CD8-positive, alpha-beta T cell (primary cell): ENCODE measurements at places on chromosomes 3 and 15.

DNA sequence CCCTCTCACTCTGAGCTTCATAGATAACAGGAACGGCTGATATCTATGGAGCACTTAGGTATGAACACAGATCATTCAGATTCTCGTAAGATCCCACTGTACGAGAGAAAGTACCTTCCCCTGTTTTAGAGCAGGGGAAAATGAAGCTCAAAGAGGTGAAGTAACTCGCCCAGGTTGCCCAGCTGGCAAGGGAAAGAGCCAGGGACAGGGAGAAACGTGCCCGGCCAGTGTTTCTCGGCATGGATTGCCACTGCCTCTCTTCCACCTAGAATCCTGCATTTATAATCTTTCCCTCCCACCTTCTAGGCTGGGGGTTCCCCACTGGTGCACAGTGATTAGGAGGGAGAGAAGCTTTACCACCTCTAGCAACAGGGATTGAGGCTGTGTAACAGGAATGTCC lies 39.0 kb downstream of the EHD4 start:
- DNase-seq, result no peak

- no peak for DNase-seq
Observed at GRCh38 chr3:55607844-55608243, 120.7 kb upstream of the WNT5A start.

GRCh38 chr3:73471986-73472787 lies 152.6 kb downstream of the PDZRN3 start:
- no peak for DNase-seq

- no peak for DNase-seq
Observed at GRCh38 chr3:120559242-120560061, 36.7 kb upstream of the NDUFB4 start.

- DNase-seq, result no peak
Observed at GRCh38 chr3:73509066-73509465, 115.7 kb downstream of the PDZRN3 start.

DNA sequence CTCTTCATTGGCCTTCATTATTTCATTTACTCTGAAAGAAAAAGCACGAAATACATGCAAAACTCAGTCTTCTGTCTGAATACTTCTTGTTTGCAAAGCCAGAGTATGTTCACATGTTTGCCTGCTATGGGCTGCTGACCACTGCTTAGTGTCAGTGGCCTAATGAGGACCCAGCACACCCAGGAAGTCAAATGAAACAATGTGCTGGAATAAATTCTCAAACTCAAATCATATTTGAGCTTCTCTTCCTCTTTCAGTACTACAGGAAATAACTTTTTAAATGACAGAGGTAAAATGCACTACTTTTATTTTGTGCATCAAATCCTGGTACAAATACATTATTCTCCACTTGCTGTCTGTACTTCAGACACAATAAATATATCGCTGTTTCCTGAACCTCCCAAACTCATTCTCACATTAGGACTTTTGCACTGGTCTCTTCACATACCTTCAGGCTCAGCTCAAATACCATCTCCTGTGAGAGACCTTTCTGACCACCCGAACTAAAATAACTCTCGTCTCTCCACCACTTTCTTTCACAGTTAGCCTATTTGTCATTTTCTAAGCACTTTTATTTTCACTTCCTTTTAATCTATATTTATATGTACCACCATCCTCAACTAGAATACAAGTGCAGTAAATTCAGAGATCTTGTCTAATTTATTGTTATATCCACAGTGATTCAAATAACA lies 176.8 kb downstream of the TUSC7 start:
- DNase-seq, result no peak

- peak; percentile 63 for DNase-seq
Observed at GRCh38 chr3:107431246-107432012, 54.2 kb downstream of the CCDC54 start.

- no peak for DNase-seq
Observed at GRCh38 chr3:39501968-39502837, 34.7 kb downstream of the MOBP start.

DNA sequence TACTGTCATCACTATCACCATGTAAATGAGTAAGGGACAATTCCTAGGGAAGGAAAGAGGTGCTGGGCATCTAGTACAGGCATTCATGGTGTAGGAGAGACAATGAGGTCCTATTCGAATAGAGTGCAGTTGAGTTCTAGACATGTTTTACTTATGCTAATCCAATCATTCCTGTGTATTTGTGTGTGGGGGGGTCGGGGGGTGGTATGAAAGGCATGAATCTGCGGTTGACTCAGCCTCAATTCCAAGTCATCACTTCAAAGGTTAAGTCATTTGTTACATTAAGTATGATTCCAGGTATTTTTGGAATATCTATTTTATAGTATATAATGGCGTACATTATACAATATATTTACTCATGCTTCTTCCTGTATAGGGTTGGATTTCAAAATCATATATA lies 163.1 kb upstream of the GALNT15 start:
- DNase-seq, result no peak

- DNase-seq, result no peak
Observed at GRCh38 chr15:25060472-25060803, 105.7 kb downstream of the SNRPN start.

GRCh38 chr15:26744894-26745293 lies 28.0 kb downstream of the GABRB3 start:
- no peak for DNase-seq

DNA sequence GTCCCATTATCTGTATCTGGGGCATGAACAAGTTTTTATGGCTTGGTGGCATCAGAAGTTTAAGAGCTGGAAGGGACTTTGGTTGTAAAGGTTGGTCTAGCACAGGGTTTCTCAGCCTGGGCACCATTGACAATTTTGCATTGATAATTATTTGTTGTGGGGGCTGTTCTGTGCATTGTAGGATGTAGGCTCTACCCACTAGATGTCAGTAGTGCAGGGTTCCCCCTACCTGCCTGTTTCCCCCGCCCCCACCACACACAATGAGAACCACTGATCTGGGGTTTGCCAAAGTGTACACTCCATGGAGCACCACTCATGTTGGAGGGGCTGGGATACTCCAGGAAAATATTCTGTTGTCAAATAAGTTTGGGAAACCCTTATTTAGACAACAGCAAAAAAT lies 42.7 kb downstream of the PLCL2 start:
- DNase-seq, result peak; percentile 43

GRCh38 chr15:61681676-61682075 lies 378.6 kb downstream of the VPS13C start:
- no peak for DNase-seq

GRCh38 chr3:196524527-196524926 lies 9.4 kb upstream of the SMCO1 start:
- no peak for DNase-seq

DNA sequence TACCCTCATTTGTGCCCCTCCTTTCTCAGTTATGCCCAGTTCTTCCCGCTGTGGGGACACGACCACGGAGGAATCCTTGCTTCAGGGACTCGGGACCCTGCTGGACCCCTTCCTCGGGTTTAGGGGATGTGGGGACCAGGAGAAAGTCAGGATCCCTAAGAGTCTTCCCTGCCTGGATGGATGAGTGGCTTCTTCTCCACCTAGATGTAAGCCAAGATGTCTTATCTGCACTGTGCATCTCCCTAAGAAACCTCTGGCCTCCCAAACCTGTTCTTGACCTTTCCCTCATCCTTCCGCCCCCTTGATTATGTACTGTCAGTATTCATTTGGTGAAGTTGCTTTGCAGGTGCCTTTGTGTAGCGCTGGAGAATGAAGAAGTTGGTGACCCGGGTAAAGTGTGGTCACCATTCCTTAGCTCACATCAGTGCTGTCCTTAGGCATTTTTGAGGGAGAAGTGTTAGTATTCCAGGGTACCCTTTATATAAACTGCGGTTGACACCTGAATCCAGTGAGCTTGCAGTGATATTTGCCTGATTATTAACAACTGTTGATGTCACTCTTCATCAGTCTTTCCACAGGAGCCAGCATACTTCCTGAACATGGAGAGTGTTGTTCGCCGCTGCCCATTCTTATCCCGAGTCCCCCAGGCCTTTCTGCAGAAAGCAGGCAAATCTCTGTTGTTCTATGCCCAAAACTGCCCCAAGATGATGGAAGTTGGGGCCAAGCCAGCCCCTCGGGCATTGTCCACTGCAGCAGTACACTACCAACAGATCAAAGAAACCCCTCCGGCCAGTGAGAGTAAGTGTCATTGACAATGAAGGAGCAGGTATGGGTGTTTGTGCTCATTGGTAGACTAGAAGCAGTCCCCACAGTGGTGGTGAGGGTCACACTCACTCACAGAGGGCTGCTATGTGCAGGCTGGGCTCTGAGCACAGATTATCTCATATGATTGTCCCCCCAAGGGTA lies 966 bp downstream of the ALAS1 start:
- DNase-seq, result no peak

DNA sequence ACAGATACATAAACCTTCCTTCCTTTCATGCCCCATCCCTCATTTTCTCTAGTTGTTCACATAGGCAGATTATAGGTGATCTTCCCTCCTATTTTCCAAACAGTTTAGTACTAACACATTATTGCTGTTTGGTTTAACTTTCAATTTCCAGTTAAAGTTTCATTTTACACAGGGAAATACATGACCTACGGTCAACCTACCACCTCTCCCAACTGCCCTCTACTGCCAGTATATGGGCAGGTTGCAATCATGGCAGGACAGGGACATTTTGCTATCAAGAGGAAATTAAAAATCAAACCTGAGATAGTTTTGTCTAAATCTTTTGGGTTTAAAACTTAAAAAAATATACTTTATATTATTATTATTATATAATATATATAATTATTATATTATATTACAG lies 26.1 kb upstream of the TFDP2 start:
- DNase-seq, result no peak

DNA sequence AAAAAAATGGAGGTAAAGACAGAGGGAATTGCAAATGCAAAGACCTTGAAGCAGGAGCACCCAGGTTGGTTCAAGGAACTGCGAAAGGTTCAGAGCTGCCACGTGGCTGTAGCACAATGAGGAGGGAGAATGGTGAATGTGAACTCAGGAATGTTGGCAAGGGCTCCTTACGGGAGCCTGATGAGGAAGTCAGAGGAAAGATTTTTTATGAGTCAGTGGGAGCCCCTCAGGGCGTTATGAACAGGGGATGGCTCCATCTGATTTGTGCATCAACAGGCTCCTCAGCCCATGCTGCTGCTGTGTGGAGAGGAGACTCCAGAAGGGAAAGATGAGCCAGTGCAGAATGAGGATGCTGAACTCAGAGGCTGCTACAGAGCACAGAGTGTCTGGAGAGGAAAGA lies 194.4 kb downstream of the ARRDC4 start:
- DNase-seq, result no peak

- DNase-seq, result no peak
Observed at GRCh38 chr15:56371495-56372147, 6.4 kb downstream of the TEX9 start.
